ENCODE measurements at places on chromosomes 3 and 15.
A peak's percentile ranks its signal among the peaks of the same experiment; 100 is the strongest.

DNA sequence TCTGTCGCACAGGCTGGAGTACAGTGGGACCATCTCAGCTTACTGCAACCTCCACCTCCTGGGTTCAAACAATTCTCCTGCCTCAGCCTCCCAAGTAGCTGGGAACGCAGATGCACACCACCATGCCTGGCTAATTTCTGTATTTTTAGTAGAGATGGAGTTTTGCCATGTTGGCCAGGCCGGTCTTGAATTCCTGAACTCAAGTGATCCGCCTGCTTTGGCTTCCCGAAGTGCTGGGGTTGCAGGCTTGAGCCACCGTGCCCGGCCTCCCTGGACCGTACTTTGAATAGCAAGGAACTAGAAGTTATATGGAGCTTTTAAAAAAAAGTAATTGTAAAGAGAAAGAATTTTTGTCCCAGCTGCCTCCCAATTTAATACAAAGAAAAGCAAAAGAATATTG lies 8.3 kb upstream of the ANKUB1 start:
- DNase-seq, result no peak

GRCh38 chr3:151926956-151927355 lies 53.5 kb downstream of the SUCNR1 start:
- DNase-seq, result no peak

DNA sequence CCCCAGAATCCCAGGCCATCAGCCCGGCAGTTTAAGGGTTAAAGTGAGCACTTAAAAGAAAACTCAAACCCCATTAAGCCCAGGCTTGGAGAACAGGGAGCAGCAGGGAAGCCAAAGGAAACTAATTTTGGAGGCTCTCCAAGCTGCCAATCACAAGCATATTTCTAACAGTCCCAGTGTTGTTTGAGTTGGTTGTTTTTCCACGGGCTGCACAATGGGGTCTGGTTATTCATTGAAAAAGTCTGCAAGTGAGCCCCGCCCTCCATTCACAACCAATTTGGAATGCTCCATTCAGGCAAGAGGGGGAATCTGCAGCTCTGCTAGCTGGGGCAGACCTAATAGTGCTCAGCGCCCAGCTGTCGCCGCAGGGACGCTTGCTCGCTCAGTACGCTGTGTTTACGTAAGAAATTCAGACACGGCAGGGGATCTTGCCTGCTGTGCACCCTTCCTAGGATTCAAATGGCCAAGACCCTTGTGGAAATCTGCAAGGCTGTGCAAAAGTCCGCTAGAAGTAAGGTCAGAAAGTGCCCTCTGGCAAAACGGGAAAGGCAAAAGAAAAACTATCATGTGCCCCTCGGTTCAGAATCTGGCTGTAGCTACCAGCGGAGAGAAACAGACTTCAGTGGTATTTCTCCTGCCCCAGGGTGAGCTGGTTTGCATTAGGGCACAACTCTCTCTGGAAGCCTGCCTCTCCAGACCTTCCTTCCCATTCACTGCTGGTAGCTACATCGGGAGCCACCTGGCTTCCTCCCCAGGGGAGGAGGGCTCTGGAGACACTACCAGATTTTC lies 11.0 kb downstream of the ETV5 start:
- peak; percentile 88 for DNase-seq

DNA sequence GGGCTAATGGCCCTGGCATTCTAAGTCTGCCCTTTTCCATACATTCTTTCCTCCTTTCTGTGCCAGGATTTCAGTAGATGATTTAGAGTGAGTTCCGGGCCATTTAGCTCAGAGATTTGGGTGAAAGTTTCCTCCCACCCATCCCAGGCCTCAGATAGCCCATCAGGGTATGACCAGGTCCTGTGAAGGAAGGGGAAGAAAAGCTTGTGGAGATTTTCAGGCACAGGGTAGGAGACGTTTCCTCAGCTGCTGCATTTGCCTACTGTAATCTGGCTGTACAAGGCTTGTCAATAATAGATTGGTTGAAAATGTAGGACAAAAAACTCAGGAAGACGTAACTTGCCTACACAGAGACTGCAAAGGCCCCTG lies 63.2 kb upstream of the BCL6 start:
- no peak for DNase-seq

GRCh38 chr15:36294359-36294758 lies 285.1 kb upstream of the CDIN1 start:
- peak; percentile 2 for DNase-seq

DNA sequence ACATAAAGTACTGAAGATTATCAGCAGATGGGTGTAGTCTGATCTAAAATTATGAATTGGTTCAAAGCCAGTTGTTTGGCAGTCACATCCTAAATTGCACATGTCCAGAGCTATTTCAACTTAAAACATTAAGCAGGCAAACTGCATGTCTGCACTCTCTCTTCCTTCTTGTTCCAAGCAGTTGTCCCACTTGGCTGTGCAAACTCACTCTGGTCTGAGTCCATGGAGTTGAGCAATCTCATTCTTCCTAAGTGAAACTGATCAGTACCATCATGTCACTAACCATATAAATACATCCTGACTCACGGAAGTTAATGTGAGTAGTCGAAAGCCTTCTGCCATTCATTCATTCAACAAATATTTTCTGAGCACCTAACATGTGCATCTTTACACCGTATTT lies 353.0 kb downstream of the ROBO1 start:
- no peak for DNase-seq

- DNase-seq, result no peak
These were observed 130.6 kb downstream of the SMAD6 start for GRCh38 chr15:66832664-66833063.

DNA sequence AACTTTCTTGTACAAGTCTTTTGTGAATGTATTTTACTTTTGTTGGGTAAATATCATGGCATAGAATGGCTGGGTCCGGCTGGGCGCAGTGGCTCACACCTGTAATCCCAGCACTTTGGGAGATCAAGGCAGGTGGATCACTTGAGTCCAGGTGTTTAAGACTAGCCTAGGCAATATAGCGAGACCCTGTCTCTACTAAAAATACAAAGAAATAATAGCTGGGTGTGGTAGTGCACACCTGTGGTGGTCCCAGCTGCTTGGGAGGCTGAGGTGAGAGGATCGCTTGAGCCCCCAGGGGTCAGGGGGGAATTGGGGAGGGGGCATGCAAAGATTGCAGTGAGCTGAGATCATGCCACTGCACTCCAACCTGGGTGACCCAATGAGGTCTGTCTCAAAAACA lies 52.9 kb downstream of the ANP32A start:
- no peak for DNase-seq

GRCh38 chr3:27990837-27991236 lies 250.6 kb upstream of the CMC1 start:
- DNase-seq, result no peak

DNA sequence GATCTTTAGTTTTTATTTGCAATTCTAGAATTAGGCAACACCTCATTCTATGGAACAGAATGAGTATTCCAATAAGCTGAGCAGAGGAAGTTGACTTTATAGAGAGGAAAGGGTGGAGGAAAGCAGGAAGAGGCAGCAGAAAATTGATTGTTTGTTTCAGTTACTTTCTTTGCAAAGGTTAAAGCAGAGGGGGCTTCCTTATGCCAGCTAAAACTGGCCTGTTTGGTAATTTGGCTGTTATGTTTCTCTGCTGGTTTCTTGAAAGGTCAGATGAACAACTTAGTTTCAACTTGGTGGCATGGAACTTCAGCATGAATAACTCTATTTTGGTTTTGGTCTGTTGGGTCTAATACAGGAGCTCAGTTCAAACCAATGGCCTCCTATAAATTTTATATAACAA lies 190.9 kb upstream of the IL12A start:
- no peak for DNase-seq

DNA sequence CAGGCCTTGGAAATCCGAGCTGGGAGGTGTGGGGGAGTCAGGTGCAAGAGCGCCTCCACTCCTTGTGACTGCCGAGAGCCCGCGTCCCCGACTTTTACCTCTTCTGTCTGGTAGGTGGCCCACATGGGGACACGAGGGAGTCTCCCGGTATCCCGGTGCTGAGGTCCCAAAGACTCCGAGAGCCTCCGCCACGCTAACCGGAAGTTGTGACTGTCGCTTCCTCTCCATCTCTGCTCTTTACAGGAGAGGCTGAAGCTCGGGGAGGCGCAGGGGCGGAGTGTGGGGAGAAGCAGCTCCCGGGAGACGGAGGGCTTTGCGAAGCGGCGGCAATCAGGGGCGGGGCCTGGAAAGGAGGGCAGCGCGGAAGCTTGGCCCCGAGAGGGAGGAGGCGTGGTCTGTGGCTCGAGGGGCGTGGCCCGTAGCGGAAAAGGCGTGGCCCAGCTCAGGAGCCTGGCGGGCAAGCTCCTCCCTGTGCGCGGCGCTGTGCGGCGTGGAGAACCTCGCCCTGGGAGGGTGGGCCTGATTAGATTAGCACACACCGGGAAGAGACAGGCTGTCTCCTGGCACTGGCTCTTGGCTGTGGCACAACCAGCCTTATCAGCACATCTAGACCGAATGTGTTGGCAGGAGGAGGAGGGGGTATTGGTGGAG lies 143.9 kb downstream of the GABRB3 start:
- no peak for DNase-seq

DNA sequence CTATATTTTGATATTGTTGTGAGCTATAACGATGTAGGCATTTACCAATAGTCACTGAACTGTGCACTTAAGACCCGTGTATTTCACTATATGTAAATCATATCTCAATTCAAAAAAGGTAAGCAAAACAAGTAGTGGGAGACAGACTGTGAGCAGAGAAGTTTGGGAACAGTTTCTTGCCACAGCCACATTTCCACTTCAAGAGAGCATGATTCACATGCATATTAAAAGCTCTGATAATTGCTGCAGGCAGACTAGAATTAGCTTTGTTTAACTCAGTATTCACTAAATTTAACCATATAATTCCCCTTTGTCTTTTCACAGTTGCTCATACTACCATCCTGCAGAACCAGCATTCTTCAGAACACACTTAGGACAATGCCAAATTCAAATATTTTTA lies 168.4 kb upstream of the ZNF385D start:
- no peak for DNase-seq

GRCh38 chr3:45545476-45545875 lies 49.1 kb upstream of the LIMD1 start:
- no peak for DNase-seq

GRCh38 chr3:24741506-24741905 lies 246.9 kb upstream of the THRB start:
- no peak for DNase-seq
